Right ventricle myocardium superior (tissue), 1 donor: ENCODE measurements at places on chromosomes 2 and 18. TPM values are rescaled to one million over a fixed set of nuclear protein-coding genes. Genes with fewer than 3 reads are reported as not detected.

- DNase-seq, result no peak
Measured at GRCh38 chr2:235506997-235507615, 13.3 kb downstream of the AGAP1 start.

ADAM23 gene
- 58.9 TPM for total RNA-seq

PSME4 gene
- total RNA-seq, result 52.3 TPM

DNA sequence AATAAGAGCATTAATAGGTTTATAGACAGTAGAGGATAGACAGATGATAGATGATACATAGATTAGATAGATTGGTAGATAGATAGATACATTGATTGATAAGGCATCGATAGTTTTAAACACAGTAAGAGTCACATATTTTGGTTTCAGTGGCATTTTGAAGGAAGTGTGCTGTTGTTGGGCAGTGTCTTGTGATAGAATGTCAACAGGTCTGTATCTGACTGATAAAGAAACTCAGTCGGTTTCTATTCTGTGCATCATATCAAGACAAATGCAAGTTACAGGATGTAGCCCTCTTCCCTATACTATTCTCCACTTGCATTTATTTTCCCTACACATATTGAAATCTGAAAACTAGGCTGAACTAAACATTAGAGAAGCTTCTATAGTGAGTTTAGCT lies 1229.0 kb upstream of the ZEB2 start:
- DNase-seq, result no peak

GCG gene
- not detected for total RNA-seq
